Fibroblast of lung (primary cell): ENCODE measurements at places on chromosomes 6 and 20. TPM values are rescaled to one million over a fixed set of nuclear protein-coding genes. Genes with fewer than 3 reads are reported as not detected.

- peak; percentile 81 for DNase-seq
These were observed 41.6 kb downstream of the C6orf15 start for GRCh38 chr6:31070711-31071197.

GRCh38 chr6:52667572-52667971, 3.3 kb upstream of the TMEM14A start:
- DNase-seq: no peak

DNA sequence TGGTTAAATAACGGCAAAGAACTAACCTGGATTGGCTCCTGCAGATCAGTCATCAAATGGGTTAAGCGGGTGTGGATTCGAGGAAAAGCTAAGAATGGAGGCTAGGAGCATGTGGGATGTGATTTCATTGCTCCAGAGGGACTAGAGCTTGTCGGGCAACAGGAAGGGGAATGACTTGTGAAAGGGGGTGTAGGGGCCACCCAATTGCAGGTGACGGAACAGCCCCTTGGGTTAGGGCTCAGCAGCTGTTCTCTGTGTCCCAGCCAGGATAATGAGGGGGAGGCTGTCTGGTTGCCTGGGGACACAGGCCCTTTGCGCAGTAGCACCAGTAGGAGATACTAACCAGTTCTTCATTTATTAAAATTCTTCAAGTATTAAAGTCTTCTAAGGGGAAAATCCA, 25.0 kb upstream of the MRPS18A start:
- no peak for DNase-seq

DNA sequence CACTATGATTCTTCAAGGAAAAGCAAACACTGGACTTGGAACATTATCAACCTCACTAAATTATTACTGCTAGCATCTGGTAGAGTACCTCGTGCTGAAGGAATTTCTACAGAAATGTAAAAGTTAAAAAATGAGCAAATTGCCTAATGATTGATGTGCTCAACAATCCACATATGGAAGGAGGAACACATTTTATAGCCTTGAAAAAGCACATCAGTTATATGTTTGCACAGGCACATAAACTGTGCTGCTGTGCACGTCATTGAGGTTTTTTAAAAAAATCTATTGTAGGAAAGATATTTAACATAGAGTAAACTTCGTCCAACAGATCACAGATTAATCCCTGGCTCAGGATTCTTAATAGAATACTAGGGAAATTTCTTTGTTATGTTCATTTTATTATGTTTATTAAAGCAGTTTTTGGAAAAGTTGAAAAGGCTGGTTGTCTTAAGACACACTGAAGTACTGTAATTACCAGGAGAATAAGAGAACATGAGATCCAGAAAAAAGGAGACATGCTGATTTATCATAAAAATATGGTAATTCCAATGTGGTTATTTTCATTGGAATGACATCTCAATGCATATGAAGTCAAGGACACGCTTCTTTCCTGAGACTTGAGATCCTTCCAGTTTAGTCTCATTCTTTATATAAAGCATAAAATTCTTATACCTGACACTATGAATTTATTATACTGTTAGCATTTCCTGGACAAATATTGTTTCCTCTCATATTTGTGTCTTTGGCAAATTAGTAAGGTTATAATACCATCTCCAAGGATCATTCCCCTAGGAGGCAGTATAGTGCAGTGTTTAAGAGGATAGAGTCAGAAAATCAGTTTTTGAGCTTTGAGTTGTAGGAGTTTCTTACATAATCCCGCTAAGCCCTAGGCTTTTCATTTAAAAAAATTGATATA, 511.1 kb downstream of the TENT5A start:
- DNase-seq: peak; percentile 55

- peak; percentile 65 for DNase-seq
These were observed 336.1 kb upstream of the CITED2 start for GRCh38 chr6:139710556-139710955.

CST4 gene
- 0.17 TPM in 1 of 2 replicates, not detected in the other for total RNA-seq

GRCh38 chr6:156791320-156791850, 14.2 kb downstream of the ARID1B start:
- peak; percentile 62 for DNase-seq

GRCh38 chr6:135410856-135411255, 86.7 kb downstream of the AHI1 start:
- DNase-seq: no peak

KCNK16 gene
- not detected in 2 replicates for total RNA-seq

GRCh38 chr20:49979030-49979832, 3.5 kb upstream of the SNAI1 start:
- DNase-seq: peak; percentile 48

- DNase-seq: no peak
These were observed 73.2 kb upstream of the CNKSR3 start for GRCh38 chr6:154583546-154584188.

RWDD1 gene
- 21.1 and 22.8 TPM in 2 replicates for total RNA-seq

GRCh38 chr6:53168516-53169267, 20.1 kb upstream of the GCM1 start:
- DNase-seq: peak; percentile 90

DNA sequence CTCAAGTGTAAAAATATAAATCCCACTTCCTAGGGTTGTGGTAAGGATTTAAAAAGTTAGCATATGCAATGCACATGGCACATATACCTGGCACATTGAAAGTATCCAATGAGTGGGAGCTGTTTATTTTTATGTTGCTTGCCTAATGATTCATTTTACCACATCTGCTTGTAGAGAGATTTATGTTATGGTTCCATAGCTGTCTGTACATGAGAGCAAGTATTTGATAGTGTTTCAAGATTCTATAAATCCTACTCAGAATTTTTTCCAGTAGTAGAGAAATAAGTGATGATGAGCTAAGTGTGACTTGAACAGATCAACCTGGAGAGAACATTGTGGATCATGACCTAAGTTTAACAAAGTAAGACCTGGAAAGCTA, 125.3 kb upstream of the SPTLC3 start:
- DNase-seq: no peak

DNA sequence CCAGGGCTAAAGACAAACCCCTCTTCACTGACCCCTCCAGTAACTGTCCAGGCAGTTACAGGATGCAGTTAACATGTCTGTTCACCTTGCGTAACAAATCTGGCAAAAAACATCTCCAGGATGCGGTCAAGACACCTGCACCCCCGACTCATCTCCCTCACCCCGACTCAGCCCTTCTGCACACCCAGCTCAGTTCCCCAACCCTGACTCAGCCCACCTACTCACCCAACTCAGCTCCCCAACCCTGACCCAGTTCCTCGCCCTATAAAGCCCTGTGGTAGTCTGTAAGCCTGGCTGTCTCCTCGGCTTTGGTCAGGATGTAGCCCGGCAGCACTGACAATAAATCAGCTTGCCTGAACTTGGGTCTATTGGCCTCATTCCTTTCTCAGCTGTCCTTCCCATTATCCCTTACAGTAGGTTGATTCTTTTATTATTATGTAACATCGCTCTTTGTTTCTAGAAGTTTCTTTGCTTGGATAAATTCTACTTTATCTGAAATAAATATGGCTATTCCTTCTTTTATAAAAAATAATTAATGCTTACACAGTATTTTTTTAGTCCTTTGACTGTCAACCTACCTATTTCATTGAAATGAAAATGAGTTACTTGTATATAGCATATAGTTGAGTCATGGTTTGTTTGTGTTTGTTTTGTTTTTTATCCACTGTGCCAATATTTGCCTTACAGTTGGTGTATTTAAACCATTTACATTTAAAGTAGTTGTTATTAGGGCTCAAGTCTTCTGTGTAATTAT, 12.9 kb upstream of the ADTRP start:
- no peak for DNase-seq

SYNCRIP gene
- 41.1 and 44.3 TPM in 2 replicates for total RNA-seq

GRCh38 chr6:16909658-16910360, 148.5 kb upstream of the ATXN1 start:
- DNase-seq: peak; percentile 97
